Activated CD4-positive, alpha-beta memory T cell treated with anti-CD3 and anti-CD28 coated beads, Interleukin-2, amount 10 ng/mL, durations not matched to agents 7 days and 5 days (primary cell): ENCODE measurements at places on chromosomes 11 and 22. TPM values are rescaled to one million over a fixed set of nuclear protein-coding genes. Genes with fewer than 3 reads are reported as not detected.

DNA sequence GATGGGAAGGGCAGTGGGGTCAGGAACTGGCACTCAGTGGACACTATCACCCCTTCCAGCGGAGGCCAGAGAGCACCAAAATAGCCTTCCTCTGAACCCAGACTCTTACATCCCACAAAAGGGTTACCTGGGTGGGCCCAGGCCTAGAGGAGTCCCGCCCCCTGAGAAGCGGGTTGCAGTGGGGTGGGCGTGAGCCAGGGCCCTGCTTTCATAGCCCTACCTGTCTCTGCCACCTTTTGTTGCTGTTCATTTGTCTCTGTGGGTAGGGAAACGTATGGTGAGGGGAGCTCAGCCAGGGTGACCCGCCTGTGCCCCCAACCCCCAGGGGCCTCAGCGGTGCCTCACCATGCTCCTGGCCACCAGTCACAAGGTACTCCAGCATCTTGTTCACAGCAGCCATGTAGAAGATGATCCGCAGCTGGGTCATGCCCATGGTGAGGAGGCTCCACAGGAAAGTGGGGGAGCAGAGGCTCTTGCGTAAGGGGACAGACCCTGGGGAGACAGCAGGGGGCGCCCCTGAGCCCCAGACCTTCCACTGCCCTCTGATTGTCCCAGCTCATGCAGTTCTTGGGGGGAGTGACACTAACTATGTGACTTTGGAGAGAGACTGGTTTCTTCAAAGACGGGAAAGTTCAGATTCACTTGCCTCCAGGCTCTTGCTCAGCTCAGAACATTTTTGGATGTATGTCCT, 24.0 kb downstream of the SLC43A1 start:
- peaks cover 12% of the 10 kb centered on the region for H3K4me1 ChIP-seq
- H3K27ac ChIP-seq = no peak overlapping the region
- peak; percentile 69 for DNase-seq
- H3K27me3 ChIP-seq = no peaks in the 10 kb centered on the region
- no peak overlapping the region for H3K4me3 ChIP-seq

DNA sequence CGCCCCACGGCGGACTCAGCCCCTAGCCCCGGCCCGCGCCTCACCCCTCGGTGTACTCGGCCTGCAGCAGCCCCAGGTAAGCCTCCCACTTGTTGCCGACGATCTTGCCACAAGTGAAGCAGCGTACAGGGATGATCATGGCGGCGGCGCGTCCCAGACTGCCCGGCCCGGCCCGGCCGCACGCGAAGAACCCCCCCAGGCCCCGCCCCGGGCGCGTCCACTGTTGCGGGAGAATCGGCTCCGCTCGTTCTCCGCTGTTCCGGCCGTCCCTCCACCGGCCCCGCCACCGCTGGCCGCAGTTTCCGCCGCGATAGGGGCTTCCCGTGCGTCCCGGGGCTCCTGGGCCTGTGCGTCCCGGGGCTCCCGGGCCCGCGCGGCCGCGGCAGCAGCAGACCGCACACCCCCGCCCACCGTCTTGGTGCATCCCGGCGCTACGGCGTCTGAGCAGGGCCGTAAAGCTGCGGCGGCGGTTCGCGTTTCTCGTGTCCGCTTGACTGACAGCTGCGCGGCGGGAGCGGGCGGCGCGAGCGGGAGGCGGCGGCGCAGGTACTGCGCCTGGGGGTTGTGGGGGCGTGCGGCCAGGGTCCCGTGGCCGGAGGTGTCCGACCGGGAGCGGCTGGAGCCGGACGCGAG, at the start of the genes POLR2L and TSPAN4:
Gene POLR2L (minus strand): TSS at position 160 of the 633 bp plus-strand sequence. CDS start 21 bp downstream, at position 139.
Gene TSPAN4 (plus strand): TSS at position 483 of the 633 bp plus-strand sequence. CDS start 7,453 bp downstream, outside the sequence.
- DNase-seq = peak; percentile 88
- peaks cover 16% of the 10 kb centered on the region for H3K36me3 ChIP-seq
- no peaks in the 10 kb centered on the region for H3K27me3 ChIP-seq
- peaks cover 24% of the 10 kb centered on the region for H3K4me1 ChIP-seq
- H3K27ac ChIP-seq = peak within 1 kb of the TSS; percentile 76
- H3K4me3 ChIP-seq = peak within 1 kb of the TSS; percentile 83

GRCh38 chr22:37267135-37267587, 15.1 kb upstream of the CYTH4 start:
- peaks cover 37% of the 10 kb centered on the region for H3K4me1 ChIP-seq
- H3K4me3 ChIP-seq = peak overlapping the region; percentile 67
- DNase-seq = peak; percentile 80
- peak overlapping the region; percentile 81 for H3K27ac ChIP-seq
- peaks cover 10% of the 10 kb centered on the region for H3K27me3 ChIP-seq
- peaks cover 4% of the 10 kb centered on the region for H3K36me3 ChIP-seq

GRCh38 chr22:30290342-30291057, 1.2 kb upstream of the CASTOR1 start:
- peak overlapping the region; percentile 81 for H3K27ac ChIP-seq
- peaks cover 50% of the 10 kb centered on the region for H3K4me1 ChIP-seq
- H3K4me3 ChIP-seq = peak overlapping the region; percentile 77
- peaks cover 25% of the 10 kb centered on the region for H3K36me3 ChIP-seq

GRCh38 chr22:50138041-50138440, 32.5 kb upstream of the PANX2 start:
- peaks cover 33% of the 10 kb centered on the region for H3K27me3 ChIP-seq
- no peak for DNase-seq
- H3K27ac ChIP-seq = no peak overlapping the region

GRCh38 chr22:47367107-47367690, 604.7 kb downstream of the TBC1D22A start:
- no peaks in the 10 kb centered on the region for H3K4me1 ChIP-seq
- DNase-seq = no peak
- no peaks in the 10 kb centered on the region for H3K36me3 ChIP-seq

GRCh38 chr11:108536783-108537182, 38.6 kb upstream of the POGLUT3 start:
- H3K4me1 ChIP-seq = no peaks in the 10 kb centered on the region
- no peaks in the 10 kb centered on the region for H3K27me3 ChIP-seq
- no peaks in the 10 kb centered on the region for H3K36me3 ChIP-seq
- no peak for DNase-seq

- no peaks in the 10 kb centered on the region for H3K4me1 ChIP-seq
- no peaks in the 10 kb centered on the region for H3K36me3 ChIP-seq
- H3K4me3 ChIP-seq = no peak overlapping the region
- peaks cover 4% of the 10 kb centered on the region for H3K27me3 ChIP-seq
- DNase-seq = no peak
Observed at GRCh38 chr11:93389737-93390136, 59.2 kb downstream of the DEUP1 start.

GRCh38 chr22:31646186-31647019, 15.6 kb downstream of the PISD start:
- no peak overlapping the region for H3K4me3 ChIP-seq
- peaks cover 19% of the 10 kb centered on the region for H3K36me3 ChIP-seq
- H3K27me3 ChIP-seq = no peaks in the 10 kb centered on the region
- H3K4me1 ChIP-seq = peaks cover 25% of the 10 kb centered on the region

The KCNC1 gene
- not detected for total RNA-seq
